Small intestine (tissue), 16 donors: ENCODE measurements at places on chromosomes 2 and 18. TPM values are rescaled to one million over a fixed set of nuclear protein-coding genes. Genes with fewer than 3 reads are reported as not detected.
A peak's percentile ranks its signal among the peaks of the same experiment; 100 is the strongest.

DNA sequence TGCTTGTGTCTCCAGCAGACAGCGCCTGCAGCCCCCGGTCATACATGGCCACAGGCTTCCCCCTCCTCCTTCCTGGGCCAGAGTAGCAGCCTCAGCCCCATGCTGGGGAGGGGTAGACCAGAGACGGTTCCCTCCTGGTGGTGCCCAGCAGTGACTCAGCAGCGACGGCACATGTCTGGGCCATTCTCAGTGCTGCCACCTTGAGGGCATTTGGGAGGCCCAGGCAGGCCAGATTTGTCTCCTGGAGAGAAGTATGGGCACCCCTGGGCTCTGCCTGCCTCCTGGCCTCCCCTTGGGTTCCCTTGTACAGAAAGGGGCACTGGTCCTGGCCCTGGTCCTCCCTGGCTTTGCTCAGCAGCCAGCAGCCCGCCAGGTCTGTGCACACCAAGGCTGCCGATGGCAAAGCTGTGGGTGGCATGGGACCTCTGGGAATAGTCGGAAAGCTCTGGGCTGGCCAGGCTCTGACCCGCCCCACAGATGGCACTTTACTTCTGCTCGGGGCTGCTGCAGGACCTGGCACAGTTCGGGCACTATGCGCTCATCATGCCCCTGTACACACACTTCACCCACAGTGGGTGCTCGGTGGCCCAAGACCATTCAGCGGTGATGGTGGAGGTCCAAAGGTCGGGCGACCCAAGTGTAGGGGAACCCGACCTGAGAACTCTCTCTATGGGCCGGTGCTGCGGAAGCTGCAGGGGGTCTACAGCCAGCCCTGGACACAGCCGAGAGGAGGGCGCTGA is 11.4 kb upstream of the ALPI start:
- DNase-seq, result peak; percentile 32

Gene SERPINB7
- polyA plus RNA-seq, result not detected

DNA sequence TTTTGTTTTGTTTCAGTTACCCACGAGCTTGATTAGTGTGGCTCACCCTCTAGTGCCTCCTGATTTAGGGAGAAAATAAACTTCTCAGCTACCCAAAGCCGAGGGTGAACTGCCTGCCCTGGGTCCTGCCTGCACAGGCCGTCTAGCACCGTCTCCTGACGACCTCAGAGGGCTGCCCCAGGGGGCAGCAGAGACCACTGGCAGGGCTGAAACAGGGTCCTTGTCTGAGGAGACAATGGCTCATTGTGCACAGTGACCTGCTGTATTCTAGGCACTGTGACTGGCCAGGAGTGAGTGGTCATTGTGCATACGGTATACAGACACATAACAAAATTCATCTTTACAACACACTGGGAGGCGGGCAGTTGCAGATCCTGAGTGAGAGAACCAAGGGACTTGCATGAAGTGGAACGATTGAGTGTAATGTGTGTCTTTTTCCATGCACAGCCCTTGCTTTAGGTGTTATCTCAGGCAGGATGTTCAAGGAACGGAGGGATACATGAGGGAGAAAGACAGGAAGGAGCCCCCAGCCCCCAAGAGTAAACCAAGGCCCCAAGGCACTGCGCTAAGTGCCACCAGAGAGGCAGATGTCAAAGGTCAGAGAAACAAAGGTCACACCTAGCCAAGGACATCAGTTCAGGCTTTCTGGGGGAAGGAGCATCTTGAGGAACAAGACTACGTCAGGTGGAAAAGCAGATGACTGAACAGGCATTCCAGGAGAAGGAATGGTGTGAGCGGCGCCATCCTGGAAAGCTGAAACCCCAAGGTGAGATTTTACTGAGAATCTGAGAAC is 421.3 kb downstream of the LPIN1 start:
- no peak for DNase-seq

GRCh38 chr18:37612524-37613252 is 47.1 kb upstream of the CELF4 start:
- no peak for DNase-seq

DNA sequence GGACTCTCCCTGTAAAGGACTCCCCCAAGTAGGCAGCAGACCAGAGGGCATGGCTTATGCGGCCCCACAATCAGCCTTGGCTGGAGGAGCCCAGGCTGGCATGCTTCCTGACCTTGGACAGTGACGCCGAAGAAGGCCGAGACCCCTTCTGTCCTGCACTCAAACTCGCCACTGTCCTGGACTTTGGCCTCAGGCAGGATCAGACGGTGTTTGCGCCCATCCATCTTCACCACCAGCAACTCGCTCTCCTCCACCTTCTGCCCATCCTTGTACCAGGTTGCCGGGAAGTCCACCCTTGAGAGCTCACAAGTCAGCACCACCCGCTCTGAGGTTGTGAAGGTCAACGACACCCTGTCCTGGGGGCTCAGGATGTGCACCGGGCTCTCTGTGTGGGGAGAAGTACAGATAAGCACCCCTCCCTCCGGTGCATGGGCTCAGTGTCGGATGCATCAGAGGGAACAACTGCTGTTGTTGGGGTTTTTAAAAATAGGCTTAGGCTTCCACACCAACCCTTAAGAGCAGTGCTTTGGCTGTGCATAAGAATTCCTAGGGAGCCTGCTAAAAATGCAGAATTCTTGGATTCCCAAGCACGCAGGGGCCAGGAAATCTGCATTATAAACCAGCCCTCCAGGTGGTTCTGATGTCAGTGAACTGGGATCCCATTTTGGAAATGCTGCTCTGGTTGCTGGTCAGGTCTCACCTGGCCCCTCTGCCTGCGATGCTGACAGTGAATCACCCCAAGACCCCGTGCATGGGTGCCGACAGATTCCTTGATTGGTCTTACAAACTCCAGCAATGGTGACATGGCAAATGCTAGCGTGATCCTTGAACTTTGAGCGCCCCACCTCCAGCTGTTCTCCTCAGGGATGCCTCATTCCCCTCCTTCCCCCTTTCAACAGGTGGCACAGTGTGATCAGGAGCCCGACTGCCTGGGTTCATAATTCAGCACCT is 5.9 kb downstream of the OBSL1 start:
- DNase-seq, result peak; percentile 34

Gene NT5DC4
- 0.86 TPM for polyA plus RNA-seq
